Heart right ventricle (tissue), 16 donors: ENCODE measurements at places on chromosomes 5 and 9. TPM values are rescaled to one million over a fixed set of nuclear protein-coding genes. Genes with fewer than 3 reads are reported as not detected.

GRCh38 chr5:88380332-88380731, 111.7 kb upstream of the TMEM161B start:
- DNase-seq, result no peak

Gene NEUROG1
- total RNA-seq, result not detected

DNA sequence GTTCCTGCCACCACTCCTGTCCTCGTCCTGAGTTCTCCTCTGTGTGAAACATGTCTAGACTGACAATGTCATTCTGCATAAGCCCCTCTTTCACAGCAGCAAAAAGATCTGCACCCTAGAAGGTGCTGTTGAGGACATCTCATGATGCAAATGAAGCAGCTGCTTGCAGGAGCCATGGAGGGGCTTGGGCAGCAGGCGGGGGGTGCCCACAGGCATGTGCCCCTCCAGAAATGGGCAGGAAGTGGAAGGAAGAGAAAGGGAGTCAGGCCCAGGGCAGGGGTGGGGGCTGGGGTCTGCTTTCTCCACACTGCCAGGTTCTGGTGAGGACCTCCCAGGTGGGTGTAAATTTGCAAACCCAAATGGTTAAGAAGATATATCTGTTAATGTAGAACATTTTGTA, 54.5 kb upstream of the KCNMB1 start:
- no peak for DNase-seq

Gene SHB
- total RNA-seq, result 17.8 TPM
